Activated CD8-positive, alpha-beta T cell treated with anti-CD3 and anti-CD28 coated beads, Interleukin-2, amount 10 ng/mL, durations not matched to agents 7 days and 5 days (primary cell): ENCODE measurements at places on chromosomes 13 and 19. TPM values are rescaled to one million over a fixed set of nuclear protein-coding genes. Genes with fewer than 3 reads are reported as not detected.

RHPN2 gene
- 2.5 TPM for total RNA-seq

FOXO1 gene
- 24.0 TPM for total RNA-seq

LYPD3 gene
- 1.1 TPM for total RNA-seq

NKG7 gene
- 410 TPM for total RNA-seq
